ENCODE measurements at places on chromosomes 3 and 15.

GRCh38 chr15:93384886-93385285 is 295.9 kb upstream of the RGMA start:
- no peak for DNase-seq

DNA sequence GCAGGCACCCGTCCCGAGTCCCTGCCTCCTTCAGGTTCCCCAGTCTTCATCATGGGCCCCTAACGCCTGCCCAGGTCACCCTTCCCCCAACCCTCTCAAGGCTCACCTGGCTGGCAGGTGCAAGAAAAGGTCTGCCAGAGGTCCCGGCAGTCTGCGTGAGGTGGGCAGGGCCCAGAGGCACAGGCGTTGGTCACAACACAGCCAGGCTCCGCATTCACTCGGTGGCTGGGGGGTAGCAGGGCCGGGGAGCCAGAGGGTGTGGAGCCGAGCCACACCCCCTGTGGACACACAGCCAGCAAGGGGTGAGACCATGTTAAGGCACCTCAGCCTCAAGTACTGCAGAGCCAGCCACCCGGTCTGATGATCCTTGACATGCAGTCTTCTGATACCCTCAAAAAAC is 10.9 kb downstream of the CELSR3 start:
- no peak for DNase-seq

DNA sequence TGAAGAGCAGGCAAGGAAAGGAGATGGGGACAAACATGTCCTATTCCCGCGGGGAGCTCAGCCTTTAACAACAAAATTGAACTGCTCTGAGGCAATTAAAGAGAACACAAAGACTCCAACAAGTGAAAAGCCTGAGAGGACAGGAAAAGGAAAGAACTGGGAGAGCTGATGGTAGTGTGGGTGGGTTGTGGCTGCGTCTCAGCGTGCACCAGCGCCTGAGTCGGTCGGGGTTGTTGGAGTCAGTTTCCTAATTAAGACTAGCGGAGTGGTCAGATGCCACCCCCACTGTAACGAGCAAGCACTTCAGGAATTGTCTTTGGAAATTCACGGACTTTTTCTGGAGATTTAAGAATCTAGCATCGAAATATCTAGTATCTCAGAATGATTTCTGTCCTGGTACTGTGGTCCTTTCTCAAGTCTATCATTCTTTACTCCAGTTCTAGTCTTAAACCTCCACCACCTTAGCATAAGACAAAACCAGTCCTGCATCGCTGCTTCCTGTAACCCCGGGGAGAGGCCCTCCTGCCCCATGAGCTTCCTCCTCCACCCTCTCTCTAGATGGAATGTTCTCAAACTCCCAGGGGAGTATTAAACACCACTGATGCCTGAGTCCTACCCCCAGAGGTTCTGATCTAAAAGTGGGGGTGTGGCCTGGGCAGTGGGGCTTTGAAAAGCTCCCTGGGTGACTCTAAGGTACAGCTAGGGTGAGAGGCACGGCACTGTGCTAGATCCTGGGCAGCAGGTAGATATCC is 104.0 kb downstream of the CYP19A1 start:
- DNase-seq: no peak

GRCh38 chr3:54857343-54857742 is 70.5 kb downstream of the LRTM1 start:
- no peak for DNase-seq

- no peak for DNase-seq
These were observed 11.7 kb upstream of the LACTB start for GRCh38 chr15:63109920-63110319.

- no peak for DNase-seq
These were observed 4.1 kb downstream of the ITGB5 start for GRCh38 chr3:124882816-124883747.

DNA sequence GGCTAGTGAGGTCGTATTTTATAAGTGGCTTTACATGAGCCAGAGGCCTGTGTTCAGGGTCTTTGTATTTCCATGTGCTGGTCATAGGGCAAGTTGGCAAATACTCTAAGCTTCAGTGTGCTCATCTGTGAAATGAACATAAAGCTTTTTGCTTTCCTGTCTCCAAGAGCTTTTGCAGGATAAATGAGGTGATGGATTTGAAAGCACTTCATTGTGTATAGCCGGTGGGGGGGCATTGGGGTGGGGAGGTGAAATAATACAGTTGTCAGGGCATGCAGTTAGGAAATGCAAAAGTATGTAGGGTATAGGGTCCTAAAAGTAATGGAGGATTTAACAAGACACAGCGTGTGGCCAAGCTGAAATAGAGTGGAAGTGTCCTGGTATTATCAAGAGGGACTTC is 67.7 kb downstream of the ARNT2 start:
- no peak for DNase-seq

DNA sequence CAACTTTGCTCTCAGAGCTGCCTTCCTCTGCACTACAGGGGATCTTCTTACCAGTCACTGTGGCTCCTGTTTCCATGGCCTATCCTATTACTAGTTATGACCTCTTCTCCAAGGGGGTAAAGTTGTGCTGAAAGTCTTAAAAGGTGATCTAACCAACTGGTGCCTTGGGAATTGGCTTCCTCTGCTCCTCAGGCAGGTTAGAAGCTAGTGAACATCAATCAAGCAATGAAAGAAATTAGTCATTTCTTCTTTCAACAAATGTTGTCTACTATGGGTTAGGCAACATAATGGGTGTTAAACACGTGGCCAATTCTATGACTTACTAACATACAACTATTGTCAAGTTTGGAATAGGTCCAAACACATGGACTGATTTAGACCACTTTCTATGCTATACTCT is 571.4 kb upstream of the NAALADL2 start:
- DNase-seq: no peak
